Stimulated activated CD4-positive, alpha-beta T cell treated with anti-CD3 and anti-CD28 coated beads, TNF-alpha, amount 100 ng/mL, for 48 hours (primary cell): ENCODE measurements at places on chromosomes 16 and 17.
A peak's percentile ranks its signal among the peaks of the same experiment; 100 is the strongest.

DNA sequence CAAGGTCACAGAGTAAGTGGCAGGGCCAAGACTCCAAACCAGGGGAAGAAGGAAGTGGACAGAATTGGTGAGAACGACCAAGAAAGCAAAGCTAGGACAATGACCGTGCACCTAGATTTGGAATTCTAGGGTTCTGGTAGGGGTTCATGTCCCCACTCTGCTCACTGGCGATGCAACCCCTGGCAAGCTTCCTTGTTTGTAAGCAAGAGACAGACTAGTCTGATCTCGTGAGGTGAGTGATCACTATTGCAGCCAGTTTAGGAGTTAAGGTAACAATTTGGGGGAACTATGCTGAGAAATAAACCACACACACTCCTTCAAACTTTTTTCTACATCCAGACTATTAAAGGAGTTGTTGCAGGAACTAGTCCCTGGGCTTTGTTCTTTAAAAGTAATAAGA is 48.1 kb downstream of the XPO6 start:
- DNase-seq, result no peak

GRCh38 chr17:36072431-36073121 is 8.5 kb downstream of the CCL18 start:
- peak; percentile 85 for DNase-seq

DNA sequence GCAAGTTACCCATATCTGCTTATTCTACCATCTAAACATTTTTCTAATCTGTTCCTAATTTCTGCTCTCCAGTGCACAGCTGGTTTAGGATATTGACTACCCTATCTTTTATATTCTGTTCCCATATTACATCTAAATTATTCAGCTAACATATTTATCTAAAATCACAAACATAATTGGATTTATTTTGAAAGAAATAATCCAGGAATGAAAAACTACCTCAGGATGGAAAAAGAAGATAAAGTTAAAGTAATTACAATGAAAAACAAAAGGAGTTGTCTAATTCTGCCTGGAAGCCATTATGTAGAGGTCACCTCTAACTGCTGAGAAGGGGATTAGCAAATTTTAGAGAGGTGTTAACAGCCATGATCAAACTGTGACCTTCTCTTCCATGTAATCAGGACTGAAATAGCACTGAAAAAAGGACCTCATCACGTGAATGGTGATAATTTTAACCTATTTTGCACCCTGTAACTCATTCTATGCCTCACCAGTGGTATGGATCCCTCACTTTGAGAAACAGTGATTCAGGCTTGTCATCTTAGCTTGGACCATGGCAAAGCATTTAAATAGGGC is 653.3 kb downstream of the CDH11 start:
- no peak for DNase-seq

GRCh38 chr17:42623732-42624596 is 14.5 kb downstream of the TUBG1 start:
- no peak for DNase-seq

DNA sequence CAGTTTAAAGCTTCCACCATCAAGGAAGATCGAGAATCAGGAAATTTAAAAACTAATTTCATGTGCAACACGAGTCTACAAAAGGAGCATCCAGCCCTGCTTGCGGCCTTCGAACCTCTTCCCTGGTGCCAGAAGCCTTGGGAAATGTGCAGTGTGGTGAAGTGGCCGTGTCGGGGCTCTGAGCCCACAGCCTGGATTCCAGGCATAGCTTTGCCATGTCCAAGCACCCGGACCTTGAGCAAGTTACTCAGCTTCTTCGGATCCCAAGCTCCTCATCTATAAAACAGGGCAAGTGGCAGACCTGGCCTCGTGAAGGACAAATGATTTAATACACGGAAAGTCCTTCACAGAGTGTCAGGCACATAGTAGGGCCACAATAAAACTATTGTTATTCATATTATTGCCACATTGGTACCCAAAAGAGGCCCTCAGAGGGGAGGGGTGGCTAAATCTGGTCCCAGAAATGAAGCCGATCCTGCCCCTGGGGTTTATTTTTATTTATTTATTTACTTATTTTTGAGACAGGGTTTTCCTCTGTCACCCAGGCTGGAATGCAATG is 34.8 kb downstream of the COTL1 start:
- no peak for DNase-seq

DNA sequence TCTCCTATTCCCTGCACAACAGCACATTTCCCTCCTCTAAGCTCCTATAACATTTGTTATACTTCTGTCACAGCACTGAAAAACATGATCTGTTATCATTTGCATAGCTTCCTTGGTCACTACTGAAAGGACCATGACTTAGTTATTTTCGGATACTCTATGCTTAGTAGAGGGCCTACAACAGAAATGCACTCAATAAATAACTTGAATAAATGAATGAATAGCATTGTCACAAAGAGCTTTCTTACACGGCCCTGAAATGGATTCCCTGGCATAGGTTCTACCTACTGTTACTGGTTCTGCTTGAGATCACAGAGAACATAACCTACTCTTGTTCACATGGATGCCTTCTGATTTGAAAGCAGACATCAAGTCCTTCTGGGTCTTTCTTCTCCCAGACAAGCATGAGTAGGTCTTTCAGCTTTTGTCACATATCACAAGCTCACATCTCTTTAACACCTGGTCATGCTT is 41.6 kb downstream of the MYO1D start:
- no peak for DNase-seq

DNA sequence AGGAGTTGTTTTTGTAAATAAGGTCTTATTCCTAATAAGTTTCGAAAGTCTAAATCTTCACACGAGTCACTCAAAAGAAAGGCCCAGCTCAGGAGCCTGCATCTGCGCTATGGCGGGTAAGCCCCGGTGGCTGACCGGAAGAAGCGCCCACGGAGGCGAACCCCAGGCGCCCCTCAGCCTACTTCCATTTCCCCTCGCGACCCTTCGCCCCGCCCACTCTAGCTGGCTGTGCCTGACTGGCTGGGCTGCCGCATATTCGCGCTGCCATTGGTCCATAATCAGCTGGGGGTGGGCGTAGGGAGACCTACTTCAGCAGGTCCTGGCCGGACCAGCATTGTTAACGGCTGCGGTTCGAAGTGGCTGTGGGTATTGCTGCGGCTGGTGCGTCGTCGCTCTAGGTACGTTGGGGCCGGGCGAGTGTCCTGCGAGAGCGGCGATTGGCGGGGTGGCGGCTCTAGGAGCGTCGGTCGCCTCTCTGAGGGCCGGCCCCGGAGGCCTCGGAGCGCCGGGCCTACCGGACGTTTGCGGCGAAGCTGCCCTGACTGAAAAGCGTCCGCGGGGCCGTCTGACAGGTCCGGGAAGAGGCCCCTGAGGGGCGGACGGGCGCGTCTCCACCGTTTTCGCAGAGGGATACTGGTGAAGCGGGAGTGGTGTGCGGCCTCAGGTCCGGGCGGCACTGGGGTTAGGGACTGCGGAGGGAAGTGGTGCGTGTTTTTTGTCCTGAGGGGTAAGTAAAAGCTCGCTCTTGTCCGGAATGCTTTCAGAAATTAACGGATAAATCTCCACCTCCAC is at the start of gene ATF7IP2:
Gene ATF7IP2, plus strand, starts transcription at position 337 of the 792 bp plus-strand sequence. CDS start 44,560 bp downstream, outside the sequence.
- DNase-seq, result peak; percentile 90

DNA sequence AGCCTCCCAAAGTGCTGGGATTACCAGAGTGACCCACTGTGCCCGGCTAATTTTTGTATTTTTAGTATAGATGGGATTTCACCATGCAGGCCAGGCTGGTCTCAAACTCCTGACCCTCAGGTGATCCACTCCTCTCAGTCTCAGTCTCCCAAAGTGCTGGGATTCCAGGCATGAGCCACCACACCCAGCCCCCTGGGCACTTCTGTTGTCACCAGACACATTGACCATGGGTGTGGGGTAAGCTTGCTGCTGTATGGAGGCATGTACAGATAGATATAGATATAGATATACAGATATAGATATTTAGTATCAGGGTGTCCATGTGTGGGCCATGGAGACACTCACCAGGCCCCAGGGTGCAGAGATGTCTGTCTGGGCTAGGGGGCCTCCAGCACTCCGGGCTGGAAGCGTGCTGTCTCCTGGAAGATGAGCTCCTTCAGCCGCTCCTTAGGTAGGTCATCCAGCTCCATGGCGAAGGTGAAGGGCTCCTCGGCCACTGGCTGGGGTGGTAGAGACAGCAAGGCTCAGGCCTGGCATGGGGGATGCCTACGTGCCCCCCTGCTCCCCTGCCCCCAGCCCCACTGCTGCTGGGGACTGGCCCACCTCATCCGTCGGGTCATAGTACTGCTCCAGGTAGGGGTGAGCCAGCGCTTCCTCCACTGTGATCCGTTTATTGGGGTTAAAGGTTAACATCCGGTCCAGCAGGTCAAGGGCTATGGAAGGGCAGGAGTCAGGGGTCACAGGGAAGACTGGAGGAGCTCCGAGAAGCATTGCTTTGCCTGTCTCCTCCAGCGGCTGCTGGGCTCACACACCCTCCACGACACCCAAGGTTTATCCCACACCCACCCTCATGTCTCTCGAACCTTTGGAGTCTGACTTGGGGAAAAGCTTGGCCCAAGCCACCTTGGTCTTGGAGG is 3.2 kb upstream of the GDPD3 start:
- no peak for DNase-seq

DNA sequence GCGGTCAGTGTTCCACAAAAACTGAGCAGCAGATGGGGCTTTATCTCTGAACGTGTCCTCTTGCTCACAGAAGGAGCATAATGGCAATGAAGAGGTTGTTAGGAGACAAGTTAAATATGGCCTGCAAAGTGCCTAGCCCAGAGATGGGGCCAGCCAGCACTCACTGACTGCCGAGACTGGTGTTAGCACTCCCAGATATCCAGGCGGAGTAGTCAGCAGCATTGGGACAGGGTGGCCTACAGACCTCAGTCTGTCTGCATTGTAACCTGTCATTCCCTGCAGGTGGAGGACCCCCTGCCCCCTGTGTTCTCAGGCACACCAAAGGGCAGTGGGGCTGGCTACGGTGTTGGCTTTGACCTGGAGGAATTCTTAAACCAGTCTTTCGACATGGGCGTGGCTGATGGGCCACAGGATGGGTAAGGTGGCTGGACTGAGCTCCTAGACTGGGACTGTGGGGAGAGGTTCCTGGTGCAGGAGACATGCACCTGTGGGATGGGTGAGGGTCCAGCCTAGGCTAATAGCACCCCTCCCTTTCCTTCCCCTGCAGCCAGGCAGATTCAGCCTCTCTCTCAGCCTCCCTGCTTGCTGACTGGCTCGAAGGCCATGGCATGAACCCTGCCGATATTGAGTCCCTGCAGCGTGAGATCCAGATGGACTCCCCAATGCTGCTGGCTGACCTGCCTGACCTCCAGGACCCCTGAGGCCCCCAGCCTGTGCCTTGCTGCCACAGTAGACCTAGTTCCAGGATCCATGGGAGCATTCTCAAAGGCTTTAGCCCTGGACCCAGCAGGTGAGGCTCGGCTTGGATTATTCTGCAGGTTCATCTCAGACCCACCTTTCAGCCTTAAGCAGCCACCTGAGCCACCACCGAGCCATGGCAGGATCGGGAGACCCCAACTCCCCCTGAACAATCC is 4.2 kb downstream of the MFAP4 start:
- no peak for DNase-seq

- no peak for DNase-seq
Observed at GRCh38 chr16:85228970-85229430, 116.7 kb upstream of the CIBAR2 start.
